ENCODE measurements at places on chromosomes 4 and X. TPM values are rescaled to one million over a fixed set of nuclear protein-coding genes. Genes with fewer than 3 reads are reported as not detected.

GRCh38 chrX:136827026-136827425, 46.3 kb upstream of the ARHGEF6 start:
- no peak for DNase-seq

ARMCX4 gene
- 5.5 TPM for total RNA-seq

TRPC5OS gene
- not detected for total RNA-seq

DNA sequence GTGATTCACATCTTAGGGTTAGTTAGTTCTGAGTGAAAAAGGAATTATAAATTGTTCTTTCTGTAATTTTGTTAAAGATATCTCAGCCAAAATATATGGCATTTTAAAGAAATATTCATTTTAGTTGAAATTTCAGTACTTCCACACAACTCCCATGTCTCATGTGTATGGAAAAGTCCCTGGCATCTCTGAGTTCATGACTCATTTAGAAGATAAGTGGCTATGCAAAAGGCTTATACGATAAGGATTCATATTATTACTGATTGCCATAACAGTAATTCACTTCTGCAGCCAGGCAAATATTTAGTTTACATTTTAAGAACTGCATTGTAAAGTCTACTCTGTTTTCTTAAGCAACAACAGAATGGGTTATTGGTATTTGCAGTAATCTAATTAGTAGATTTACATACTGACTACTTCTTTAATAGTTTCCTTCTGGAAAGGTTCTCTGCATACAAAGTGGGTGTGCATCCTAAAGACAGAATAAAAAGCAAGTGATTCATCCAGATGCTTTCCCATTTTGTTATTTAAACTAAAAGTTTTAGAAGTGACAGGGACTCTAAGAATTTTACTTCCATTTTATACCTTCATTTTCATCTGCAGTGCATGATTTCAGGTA, 682.4 kb upstream of the PABPC4L start:
- DNase-seq = no peak

DNA sequence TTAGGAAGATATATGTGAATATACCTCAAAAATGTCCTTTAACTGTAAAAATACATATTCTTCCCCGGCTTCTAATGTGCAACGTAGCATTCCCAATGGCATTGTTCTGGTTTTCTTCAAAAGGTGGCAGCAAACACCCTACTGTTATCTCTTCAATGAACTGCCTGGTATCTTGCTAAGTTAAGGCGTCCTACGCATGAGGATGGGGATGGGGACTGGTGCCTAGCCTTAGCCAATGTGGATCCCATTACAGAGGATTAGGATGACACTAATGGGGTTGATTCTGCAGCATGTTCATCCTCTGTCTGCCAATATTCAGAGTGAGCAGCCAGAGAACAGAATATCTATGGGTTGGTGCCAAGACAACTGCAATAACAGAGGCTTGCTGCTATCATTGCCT, 334.9 kb upstream of the ADGRL3 start:
- DNase-seq = no peak

DNA sequence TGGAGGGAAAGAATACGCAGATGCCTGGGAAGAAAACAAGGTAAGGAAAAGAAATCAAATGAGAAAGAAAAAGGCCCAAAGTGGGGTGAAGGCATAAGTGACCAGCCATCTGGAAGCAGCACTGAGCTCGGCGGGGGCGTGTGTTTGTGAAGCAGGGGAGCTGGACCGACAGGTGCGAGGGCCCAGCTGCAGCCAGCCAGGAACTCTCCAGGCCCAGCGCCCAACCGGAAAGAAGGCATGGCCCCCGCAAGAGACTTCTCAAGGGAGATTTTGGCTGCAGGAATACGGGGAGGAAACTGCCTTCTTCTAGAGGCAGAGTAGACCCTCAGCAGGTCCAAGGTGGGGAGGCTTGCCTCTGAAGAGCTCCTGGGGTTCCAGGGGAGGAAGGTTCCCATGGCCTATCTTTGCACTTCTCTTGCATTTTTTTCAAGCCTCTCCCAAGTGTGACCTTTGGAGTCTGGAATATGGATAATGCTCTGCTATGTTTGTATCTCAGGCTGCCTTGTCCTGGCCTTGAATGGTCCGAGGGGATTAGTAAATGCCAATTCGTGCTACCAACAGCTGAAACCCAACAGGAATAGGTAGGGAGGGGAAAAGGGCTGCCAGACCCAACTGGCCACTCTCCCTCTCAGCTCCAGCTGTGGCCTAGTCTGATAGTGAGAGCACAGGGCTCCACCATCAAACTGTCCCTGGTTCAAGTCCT, 10.8 kb upstream of the CITED1 start:
- DNase-seq = no peak

CT45A5 gene
- not detected for total RNA-seq

- no peak for DNase-seq
These were observed 33.3 kb upstream of the RBBP7 start for GRCh38 chrX:16903274-16904022.
